Brain (organoid and tissue), 16 donors: ENCODE measurements at places on chromosomes 1 and 21. TPM values are rescaled to one million over a fixed set of nuclear protein-coding genes. Genes with fewer than 3 reads are reported as not detected.

The LIPI gene
- polyA plus RNA-seq = not detected

- no peak for DNase-seq
Measured at GRCh38 chr1:31308036-31308435, 11.2 kb downstream of the ZCCHC17 start.

GRCh38 chr1:228979774-228980173 is 244.5 kb downstream of the RHOU start:
- no peak for DNase-seq

GRCh38 chr1:165287329-165287728 is 69.2 kb downstream of the LMX1A start:
- DNase-seq = no peak

The SMIM34 gene
- not detected for polyA plus RNA-seq

The LRRC71 gene
- not detected for polyA plus RNA-seq

DNA sequence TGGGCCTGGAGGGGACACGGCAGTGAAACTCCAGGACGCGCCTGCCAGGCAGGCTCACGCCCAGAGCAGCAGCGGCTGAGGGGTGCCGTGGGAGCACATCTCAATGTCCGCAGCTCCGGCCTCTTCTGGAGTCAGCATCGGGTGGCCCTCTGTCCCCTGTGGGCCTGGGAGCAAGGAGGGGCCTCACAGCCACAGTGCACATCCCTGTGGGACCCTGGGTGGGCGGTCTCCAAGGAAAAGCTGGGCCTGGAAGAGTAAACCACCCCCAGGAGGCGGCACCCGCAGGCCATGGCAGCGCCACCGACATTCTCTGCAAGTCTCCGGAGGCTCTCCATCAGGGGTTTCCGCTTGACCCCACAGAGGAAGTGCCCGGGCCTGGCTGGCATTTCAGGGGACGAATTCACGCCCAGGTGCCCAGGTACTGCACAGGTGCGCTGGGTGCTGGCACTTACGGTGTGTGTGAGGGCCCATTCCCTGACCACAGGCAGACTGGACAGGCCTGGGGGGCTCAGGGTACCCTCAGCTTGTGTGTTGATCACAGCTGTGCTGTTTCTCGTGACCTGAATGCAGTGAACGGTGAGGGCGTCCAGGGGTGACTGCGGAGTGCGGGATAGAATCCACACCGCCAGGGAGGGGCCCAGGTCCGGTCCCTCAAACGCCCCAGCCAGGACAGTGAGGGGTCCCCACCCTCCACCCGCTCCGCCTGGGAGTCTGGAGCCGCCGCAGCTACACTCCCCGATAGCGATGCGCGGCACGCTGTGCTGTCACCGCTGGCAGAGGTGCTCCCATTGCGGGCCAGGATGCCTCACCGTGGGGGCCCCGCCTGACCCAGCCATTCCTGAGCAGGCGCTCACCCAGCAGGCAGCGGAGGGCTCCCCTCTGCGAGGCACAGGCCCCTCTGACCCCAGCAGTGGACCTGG is 16.6 kb upstream of the RNF223 start:
- DNase-seq = no peak
